ENCODE measurements at places on chromosomes 7 and 10.

DNA sequence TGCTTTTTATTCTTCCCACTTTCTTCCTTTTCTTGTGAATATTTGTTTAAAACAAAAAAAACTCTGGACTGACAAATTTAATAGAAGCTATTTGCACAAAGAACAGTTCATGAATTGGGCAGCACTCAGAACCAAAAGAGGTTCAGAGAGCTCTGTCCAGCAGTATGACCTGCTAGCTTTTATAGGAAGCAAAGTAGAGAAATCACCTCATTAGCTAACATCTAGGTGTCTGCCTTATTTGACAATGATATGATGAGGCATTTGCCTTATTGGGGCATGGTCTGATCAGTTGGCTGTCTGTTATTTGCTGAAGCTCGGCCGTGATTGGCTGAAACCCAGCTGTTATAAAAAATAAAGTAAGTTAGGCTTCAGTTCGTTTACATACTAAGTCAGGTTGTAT is 819 bp upstream of the TRIM4 start:
- no peak for DNase-seq

DNA sequence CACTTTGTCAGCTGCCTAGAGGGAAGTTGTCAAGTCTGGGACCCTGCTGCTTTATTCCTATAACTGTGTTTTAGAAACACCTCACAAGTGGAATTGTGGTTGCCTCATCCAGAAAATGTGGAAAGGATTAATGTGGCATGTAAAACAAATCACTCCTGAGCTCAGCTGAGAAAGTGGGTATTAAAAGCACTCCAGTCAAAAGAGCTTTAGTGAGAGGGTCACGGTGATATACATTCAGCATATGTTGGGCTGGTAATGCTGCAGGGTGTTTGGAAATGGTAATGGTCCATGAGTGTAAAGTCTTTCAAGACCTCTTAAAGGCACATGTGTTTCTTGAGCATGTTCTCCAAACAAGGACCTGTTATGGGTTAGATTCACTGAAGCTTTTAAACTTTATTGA is 318.2 kb upstream of the MEOX2 start:
- DNase-seq, result no peak

DNA sequence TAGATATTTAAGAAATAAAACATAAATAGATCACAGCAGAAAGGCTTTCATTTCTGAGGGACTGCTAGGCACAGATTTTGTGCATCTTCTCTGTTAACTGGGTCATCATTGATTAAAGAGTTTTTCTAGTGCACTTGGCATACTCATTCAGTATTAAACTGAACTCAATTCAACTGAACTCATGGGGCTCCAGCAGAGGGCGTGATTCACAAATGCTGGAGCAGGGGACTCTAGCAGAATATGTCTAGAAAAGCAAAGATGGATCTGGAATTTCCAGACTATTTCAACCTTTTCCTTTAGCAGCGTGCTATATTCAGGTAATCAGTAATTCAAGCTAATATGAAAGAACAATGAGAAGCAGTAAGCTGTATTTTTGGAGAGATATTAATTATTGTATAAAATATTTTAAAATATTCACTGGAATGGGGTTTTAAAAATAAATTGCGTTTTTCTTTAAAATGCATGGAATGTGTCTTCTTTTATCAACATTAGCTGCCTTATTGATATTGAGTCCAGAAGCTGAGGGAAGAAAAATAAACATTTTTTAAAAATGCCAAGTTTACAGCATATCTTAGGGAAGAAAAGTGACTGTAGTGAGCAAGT is 296.8 kb upstream of the CACNA2D1 start:
- peak; percentile 54 for DNase-seq

- DNase-seq, result no peak
Observed at GRCh38 chr10:35691522-35692236, 49.6 kb upstream of the FZD8 start.

DNA sequence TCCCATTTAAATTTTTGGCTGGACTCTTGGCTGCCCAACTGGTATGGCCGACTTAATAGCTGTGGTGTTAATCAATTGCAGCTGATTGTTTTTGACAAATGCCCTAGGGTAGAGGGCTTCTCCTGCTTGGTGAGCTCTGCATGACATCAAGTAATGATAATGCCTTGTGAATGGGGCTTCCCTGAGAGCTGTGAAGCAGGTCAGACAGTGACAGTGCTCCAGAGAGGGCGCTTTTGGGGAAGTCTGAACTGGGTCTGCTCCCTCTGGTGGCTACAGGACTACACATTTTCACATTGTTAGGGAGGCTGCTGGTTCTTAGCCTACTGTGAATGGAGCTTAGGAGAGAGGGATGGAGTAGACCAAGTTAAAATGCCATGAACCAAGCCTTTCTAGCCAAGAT is 98.8 kb downstream of the SDK1 start:
- peak; percentile 76 for DNase-seq

DNA sequence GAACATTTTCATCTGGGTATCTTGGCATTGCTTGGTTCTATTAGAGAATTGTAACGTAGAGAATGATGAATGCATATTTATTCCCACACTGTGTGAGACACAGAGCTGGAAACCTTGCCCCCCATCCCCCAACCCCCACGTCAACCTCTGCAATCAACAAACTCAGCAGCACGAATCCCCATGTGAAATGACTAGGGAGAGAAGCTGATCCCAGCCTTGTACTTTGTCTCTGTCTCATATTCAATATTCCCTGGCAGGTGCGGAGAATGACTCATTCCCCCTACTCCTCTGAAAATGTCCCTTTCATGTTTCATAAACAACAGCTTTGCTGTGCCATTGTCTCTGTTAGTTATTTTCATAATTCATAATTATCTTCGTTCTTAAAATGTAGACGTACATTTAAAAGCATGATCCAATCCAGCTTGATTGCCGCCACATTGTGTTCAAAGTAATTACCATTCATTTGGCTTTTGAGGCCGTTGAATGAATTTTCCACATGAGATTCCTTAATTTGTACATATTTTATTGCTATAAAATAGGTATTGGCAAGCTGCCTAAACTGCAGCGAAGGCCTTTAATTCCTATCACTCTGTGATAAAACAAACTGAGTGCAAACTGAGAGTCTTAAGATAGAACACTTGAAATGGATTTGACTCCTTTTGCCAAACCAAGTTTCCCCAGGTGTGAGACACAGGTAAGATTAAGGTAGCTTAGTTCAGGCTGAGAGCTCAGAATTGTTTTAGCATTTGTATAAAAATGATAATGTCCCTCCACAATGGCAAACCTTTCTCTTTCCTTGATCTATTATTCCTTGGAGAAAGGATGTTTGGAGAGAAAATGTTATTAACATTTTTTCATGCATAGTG is 920.2 kb downstream of the TYW1 start:
- no peak for DNase-seq

GRCh38 chr7:10418985-10419384 is 554.7 kb upstream of the PHF14 start:
- no peak for DNase-seq

DNA sequence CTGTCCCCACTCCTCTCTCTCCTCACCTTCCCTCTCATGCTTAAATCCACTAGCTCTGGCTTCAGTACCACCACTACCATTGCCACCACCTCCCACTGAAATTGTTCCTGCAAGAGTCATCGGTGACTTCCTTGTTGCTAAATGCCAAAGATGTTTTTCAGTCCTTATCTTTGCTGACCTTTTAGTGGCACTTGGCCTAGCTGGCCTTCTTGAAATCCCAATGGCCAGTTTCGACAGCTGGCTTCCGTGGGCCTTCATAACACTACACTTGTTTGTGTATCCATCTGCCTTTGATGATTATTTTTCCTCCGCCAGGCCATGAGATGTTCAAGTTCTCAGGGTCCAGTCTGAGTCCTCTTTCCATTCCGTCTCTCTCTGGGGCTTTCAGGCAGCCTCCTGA is 118.2 kb upstream of the NANOS1 start:
- DNase-seq, result peak; percentile 35

DNA sequence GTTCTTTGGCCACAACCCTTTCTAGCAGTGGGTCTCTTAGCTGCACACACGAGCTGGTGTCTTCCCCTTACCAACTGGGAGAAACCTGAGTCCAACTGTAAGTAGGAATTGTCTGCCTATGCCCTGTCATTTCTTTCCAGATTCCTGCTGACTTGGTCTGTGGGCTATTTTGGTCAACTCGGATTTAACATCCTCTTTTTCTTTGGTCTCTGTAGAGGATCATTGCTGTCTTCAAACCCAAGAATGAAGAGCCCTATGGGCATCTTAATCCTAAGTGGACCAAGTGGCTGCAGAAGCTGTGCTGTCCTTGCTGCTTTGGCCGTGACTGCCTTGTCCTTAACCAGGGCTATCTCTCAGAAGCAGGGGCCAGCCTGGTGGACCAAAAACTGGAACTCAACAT is 10.3 kb downstream of the PI4K2A start:
- peak; percentile 60 for DNase-seq

DNA sequence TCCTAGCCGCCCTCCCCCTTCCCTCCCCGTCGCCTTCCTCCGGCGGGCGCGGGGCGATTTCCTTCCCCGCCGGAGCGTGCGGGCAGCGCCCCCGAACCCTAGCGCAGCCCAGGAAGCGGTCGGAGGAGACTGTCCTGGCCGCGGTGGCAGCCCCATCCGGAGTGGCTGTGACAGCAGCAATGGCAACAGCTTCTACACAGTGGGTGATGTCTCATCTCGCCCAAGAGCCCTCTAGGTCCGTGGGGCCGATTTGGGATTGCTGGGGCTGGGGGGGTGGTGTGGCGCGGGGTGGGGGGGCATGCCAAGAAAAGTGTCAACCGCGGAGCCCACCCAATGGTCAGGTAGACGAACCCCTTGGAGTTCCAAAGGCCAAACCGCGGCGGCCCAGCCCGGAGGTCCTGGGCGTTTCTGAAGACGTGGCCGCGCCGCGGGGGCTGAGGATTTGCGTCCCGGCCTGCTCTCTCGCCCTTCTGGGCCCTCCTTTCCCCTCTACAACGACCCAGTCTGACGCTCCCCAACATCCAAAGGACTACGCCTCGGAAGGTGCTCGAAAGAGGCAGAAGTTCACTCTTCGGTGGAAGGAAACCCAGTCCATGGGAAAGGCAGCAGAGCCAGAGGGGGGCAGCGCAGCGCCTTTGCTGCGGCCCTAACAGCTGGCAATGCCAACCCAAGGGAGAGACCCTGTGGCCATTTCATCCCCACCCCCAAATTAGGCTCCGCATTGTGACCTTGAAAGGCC is 603 bp upstream of the TWIST1 start:
- no peak for DNase-seq

GRCh38 chr7:114688443-114689055 is 233.3 kb upstream of the MDFIC start:
- no peak for DNase-seq

GRCh38 chr7:49766966-49767365 is 6.5 kb upstream of the VWC2 start:
- DNase-seq, result no peak

- DNase-seq, result no peak
Observed at GRCh38 chr10:13970957-13971353, 359.8 kb downstream of the FRMD4A start.

DNA sequence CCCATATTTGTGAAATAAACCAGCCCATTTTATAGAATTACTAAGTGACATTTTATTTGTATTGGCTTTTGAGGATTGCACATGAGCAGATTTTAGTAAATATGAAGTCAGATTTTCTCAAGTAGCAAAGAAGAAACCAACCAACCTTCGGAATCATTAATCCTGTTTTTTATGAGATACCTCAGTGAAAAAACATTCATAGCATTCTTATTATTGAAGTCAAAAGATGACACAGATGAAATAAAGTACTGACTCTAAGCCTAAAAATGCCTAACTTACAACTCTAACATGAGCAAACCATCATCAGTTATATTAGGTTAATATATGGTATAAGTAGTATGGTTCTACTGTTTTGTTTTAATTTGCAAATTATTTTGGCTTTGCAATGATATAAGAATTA is 59.9 kb upstream of the AGBL3 start:
- DNase-seq, result no peak

GRCh38 chr7:117048114-117048866 is 95.0 kb downstream of the ST7 start:
- no peak for DNase-seq

DNA sequence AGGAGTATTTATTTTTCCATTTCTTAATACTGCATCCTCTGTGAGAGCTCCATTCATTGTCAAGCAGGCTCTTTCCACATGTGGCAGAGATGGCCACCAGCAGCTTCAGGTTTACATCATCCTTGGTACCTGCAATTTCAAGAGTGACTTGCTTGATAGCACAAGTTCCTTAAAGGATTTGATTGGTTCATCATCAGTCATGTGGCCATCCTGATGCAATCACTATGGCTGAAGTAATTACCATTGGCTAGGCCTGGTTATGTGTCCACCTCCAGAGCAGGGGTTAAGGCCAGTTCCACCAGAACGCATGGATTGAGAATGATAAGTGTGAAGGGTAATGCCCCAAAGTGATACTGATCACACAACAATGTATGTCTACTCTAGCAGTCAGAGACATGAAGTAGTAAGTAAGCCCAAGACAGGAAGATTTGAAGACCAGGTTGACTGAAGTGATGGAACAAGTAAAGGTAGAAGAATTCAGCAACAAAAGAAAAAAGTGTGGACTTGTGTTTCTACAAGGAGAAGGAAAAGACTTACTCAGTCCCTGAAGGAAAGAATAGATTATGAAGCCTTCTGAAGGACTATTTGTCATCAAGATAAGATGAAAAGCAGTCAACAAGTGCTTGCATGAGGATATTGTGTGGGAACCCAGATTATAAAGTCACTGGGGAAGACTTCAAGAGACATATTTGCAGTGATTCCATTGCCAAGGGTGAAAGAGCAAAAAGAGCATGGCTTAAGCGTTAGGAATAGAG is 26.4 kb upstream of the PRKAR2B start:
- DNase-seq, result no peak

- DNase-seq, result no peak
Observed at GRCh38 chr10:104074505-104074904, 11.2 kb downstream of the COL17A1 start.

DNA sequence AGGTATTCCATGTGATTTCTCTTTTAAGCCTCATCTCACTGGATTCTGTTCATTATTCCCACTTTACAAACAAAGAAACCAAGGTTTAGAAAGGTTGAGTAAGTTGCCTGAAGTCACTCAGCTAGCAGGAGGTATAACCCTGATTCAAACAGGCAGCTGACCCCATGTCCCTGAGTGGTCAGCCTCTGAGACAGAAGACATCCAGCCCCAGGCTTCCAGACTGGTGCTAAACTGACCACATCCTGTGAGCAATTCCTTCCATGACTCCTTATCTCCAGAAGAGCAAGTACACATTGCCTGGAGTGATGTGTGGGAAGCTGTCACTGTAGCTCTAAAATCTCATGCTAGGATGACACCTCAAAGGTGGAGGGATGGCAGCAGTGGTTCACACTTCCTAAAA is 3.7 kb downstream of the PLPP4 start:
- DNase-seq, result no peak

- peak; percentile 51 for DNase-seq
Observed at GRCh38 chr10:62492012-62492869, 118.1 kb downstream of the ZNF365 start.

- peak; percentile 31 for DNase-seq
Observed at GRCh38 chr7:45089341-45089891, 647 bp upstream of the NACAD start.

- peak; percentile 72 for DNase-seq
Observed at GRCh38 chr7:138195151-138195571, 118.9 kb downstream of the AKR1D1 start.

DNA sequence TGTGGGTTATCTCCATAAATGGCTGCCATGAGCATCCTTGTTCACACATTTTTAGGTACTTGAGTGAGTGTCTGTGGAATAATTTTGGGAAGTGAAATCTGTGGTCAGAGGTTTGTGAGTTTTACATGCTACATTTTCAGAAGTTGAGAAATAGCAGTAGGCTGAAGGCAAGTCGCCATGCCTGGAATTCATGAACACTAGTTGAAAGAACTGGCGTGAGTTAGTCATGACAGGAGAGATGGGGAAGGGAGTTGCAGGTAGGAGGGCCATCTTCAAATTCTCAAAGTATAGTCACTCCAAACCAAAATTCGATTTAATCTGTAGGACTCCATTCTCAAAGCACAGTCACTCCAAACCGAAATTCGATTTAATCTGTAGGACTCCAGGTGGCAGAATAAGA is 89.6 kb downstream of the EGFR start:
- DNase-seq, result no peak
